ENCODE measurements at places on chromosomes 5 and 9. TPM values are rescaled to one million over a fixed set of nuclear protein-coding genes. Genes with fewer than 3 reads are reported as not detected.
A peak's percentile ranks its signal among the peaks of the same experiment; 100 is the strongest.

DNA sequence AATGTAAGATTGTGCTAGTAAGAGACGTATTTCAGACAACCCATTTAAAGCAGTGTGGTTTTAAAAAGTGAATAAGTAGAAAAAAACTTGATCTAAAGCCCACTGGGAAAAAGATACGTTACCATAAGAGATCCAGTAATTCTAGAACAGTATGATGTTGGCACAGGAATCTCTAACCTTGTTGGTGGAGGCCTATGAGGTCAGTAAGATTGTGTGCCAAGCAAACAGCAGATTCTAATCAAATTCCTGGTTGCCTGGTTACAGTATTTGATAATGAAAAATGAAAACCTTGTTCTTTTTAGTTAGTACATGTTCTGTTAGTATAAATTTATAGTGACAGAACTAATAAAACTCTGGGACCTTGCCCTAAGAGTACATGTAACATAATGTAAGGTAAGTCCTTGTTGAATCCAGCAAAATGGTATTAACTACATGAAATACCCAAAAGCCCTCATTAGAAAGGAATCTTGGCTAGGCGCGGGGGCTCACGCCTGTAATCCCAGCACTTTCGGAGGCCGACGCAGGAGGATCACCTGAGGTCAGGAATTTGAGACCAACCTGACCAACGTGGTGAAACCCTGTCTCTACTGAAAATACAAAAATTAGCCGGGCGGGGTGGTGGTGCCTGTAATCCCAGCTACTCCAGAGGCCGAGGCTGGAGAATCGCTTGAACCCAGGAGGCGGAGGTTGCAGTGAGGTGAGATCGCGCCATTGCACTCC, 33.2 kb upstream of the DMXL1 start:
- peaks cover 9% of the 10 kb centered on the region for H3K4me1 ChIP-seq
- no peak for DNase-seq
- H3K4me3 ChIP-seq = no peak overlapping the region
- H3K27me3 ChIP-seq = no peaks in the 10 kb centered on the region
- H3K27ac ChIP-seq = no peak overlapping the region

- H3K36me3 ChIP-seq = no peaks in the 10 kb centered on the region
- no peak overlapping the region for H3K27ac ChIP-seq
- H3K27me3 ChIP-seq = peaks cover 2% of the 10 kb centered on the region
Measured at GRCh38 chr9:103949096-103949495, 145.0 kb upstream of the SMC2 start.

GRCh38 chr5:1099926-1100663, 11.8 kb downstream of the SLC12A7 start:
- H3K36me3 ChIP-seq = peaks cover 15% of the 10 kb centered on the region
- no peak for DNase-seq
- no peaks in the 10 kb centered on the region for H3K27me3 ChIP-seq
- no peak overlapping the region for H3K27ac ChIP-seq

DNA sequence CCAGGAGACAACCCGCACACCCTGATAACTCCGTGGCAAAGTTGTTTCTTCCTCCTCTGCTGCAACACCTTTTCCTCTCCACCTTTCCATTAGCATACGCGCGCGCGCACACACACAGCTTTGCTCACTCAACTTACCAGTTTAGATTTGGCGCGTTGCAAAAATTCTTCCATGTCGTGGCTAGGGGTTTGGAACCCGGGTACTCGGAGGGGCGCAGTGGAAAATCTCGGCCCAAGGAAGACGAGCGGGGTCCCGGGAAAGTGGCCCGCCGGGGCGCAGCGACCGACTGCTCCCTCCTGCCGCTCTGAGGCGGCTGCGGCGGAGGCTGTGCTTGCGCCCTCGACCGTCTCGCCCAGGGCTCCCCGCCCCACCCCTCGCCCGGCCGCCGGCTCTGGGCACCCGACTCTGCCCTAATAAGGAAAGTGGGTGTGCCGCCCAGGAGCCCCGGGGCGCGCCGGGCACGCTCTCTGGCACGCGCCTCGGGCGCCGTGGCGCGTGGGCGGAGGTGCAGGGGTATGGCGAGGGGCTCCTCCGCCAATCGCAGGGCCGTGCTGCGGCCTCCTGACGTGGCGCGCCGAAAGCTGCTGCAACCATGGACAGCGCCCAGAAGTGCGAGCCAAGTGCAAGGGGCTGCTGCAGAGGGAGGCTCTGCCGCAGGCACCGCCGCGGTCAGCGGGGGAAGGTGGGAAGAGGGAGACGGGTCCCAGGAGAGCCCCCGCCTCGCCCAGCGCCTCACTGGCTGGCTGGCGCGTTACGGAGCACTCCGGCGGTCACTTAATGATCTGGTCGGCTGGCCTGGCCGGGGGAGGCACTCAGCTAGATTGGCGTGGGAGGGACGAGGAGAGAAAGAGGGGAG, at the start of gene PRUNE2:
PRUNE2 (minus strand) TSS at position 324 of the 856 bp plus-strand sequence; CDS start at position 173, 151 bp downstream.
- no peaks in the 10 kb centered on the region for H3K36me3 ChIP-seq
- H3K4me3 ChIP-seq = no peak within 1 kb of the TSS
- H3K27ac ChIP-seq = no peak within 1 kb of the TSS
- H3K4me1 ChIP-seq = no peaks in the 10 kb centered on the region
- peaks cover 51% of the 10 kb centered on the region for H3K27me3 ChIP-seq
- DNase-seq = peak; percentile 11

- H3K4me1 ChIP-seq = no peaks in the 10 kb centered on the region
- no peak overlapping the region for H3K27ac ChIP-seq
- H3K36me3 ChIP-seq = no peaks in the 10 kb centered on the region
- H3K4me3 ChIP-seq = no peak overlapping the region
- no peaks in the 10 kb centered on the region for H3K27me3 ChIP-seq
- DNase-seq = no peak
Measured at GRCh38 chr9:10597801-10598200, 15.0 kb downstream of the PTPRD start.

DNA sequence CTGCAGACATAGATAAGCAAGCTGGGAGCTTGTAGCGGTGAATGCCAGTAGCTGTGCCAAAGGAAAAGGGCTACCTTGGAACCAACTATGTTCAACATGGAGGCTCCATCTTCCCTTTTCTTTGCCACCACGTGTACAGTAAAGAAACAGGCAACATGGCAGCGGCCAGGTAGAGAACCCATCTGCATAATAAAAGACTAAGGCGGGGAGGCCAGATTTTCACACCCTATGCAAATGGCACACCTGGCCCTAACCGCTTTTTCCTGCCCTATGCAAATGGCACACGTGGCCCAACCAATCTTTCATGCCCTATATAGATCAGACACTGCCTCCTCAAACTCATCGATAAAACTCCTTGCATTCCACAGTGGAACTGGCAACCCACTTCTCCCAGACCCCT, 477.5 kb upstream of the EDIL3 start:
- H3K4me3 ChIP-seq = no peak overlapping the region
- no peak for DNase-seq
- H3K36me3 ChIP-seq = no peaks in the 10 kb centered on the region
- no peaks in the 10 kb centered on the region for H3K4me1 ChIP-seq

DNA sequence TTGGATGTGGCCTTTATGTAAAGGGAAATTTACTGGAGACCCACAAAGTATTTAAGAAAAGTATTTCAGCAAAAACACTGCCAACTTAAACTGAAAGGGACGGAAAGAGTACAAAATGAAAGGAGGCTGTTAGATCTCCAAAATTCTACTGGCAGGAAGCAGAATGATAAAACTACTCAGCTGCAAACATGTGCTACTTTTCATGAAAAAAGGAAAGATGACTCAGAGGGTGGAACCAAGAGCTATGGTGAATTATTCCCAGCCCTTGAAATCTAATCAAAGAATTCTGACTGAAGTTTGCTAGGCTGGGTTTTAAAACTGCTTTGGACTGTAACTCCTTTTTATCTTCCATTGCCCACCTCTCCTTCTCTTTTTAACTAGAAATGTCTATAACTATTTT, 58.6 kb upstream of the ZBED3 start:
- H3K27ac ChIP-seq = peak overlapping the region; percentile 34
- no peak for DNase-seq
- H3K4me1 ChIP-seq = peaks cover 18% of the 10 kb centered on the region

GRCh38 chr9:129383019-129383560, 205.0 kb upstream of the IER5L start:
- peaks cover 2% of the 10 kb centered on the region for H3K27me3 ChIP-seq
- no peaks in the 10 kb centered on the region for H3K36me3 ChIP-seq
- H3K27ac ChIP-seq = no peak overlapping the region
- H3K4me1 ChIP-seq = no peaks in the 10 kb centered on the region
- H3K4me3 ChIP-seq = no peak overlapping the region

DNA sequence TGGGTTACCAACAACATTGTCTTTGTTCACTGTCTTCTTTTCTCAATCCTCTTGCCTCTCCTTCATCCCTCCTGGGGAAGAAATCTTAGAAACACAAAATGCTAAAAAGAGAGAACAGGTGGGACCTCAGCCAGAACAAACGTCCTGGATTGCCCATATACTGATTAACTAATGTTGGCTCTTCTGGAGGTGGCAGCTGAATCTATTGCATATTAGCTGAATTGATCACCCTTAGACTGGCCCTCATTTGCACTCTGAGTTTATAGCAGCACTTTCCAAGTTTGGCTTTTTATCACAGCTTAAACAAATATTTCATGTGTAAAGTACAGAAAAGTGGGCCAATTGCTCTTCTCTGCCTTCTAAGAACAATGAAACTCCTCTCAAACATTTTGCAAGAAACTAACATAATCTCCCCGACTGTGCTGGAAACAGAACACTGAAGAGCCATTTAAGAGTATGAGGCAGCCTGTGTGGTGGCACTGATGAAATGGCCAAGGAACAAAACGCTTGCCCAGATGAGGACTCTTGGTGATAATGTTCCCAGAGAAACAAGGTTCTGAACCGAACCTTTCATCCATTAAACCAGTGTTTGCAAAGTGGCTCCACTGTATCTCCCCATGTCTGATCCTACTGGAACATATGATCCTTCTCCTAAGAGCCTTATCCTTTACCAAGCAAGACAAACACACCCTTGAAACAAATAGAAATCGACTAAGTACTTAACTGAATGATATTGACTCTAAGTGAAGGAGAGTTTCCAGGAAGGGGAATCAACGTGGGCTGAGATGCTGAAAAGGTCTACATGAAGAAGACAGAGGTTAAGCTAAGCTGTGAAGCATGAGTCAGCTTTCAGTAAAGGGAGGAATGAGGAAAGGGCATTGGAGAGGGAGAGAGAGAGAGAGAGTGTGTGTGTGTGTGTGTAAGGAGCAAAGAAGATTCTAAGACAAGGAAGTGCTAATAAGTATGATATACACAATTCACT, 83.2 kb upstream of the LIFR start:
- no peaks in the 10 kb centered on the region for H3K4me1 ChIP-seq
- DNase-seq = no peak
- H3K4me3 ChIP-seq = no peak overlapping the region

- no peak overlapping the region for H3K4me3 ChIP-seq
- peaks cover 1% of the 10 kb centered on the region for H3K4me1 ChIP-seq
- no peak overlapping the region for H3K27ac ChIP-seq
Measured at GRCh38 chr9:36551910-36552309, 20.8 kb upstream of the MELK start.

DNA sequence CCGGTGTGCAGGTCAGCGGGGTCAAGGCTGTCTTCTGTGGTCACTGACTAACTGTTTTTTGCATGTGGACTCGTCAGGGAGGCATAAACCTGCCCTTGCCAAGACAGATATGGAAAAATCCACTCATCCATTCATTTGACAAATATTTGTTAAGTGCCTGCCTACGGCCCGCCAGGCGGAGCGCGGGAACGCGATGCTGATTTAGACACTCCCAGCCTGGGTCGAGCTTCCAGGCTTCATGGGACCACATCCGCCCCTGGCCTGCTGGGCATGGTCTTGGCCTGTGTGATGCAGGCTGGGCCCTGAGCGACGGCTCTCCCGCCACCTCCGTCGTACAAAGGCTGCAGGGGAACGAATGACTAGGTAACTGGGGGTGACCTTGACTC, 18.1 kb downstream of the MYMK start:
- no peak overlapping the region for H3K4me3 ChIP-seq
- no peak overlapping the region for H3K27ac ChIP-seq
- no peak for DNase-seq
- no peaks in the 10 kb centered on the region for H3K36me3 ChIP-seq
- peaks cover 11% of the 10 kb centered on the region for H3K27me3 ChIP-seq

DNA sequence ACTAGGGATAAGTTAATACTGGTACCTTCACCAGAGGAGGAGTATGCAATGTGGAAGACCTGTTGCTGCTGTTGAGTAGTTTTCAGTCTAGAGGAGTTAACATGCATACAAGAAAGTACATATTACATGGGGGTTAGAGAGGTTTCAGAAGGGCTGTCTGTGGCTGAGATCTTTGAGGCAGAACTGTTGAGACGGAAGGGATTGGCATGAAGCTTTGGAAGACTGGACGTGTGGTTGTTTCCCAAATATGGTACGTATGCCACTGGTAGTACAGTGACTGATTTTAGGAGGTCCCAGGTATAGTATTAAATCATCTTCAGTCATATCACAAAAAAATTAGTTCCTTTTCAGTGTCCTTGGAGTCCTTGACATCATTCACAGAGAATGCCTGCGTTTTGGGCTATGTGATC, 17.6 kb downstream of the TNFAIP8 start:
- no peaks in the 10 kb centered on the region for H3K27me3 ChIP-seq
- H3K4me1 ChIP-seq = peaks cover 56% of the 10 kb centered on the region
- no peak for DNase-seq
- peak overlapping the region; percentile 53 for H3K27ac ChIP-seq
- peaks cover 69% of the 10 kb centered on the region for H3K36me3 ChIP-seq

Gene ZMAT2
- total RNA-seq = 53.9 TPM

Gene APBA1
- total RNA-seq = 0.98 TPM

Gene GLIPR2
- 30.1 TPM for total RNA-seq

Gene PJA2
- 52.2 TPM for total RNA-seq

Gene SLC27A6
- total RNA-seq = not detected

Gene UBE2QL1
- total RNA-seq = 0.67 TPM

Gene SPINK4
- total RNA-seq = not detected

Data from activated T-helper 2 cell treated with anti-CD3 and anti-CD28 coated beads, Interferon-gamma antibody, Interleukin-2, Interleukin-4, amounts not matched to agents 10 μg/mL and 5 μg/mL and 100 μg/mL, durations not matched to agents 14 hours and 24 hours and 36 hours (primary cell).